Cardiac ventricle fibroblast (primary cell): ENCODE measurements at places on chromosomes 6 and 20. TPM values are rescaled to one million over a fixed set of nuclear protein-coding genes. Genes with fewer than 3 reads are reported as not detected.

Gene PLEKHG1
- 1.9 and 2.9 TPM in 2 replicates for total RNA-seq

Gene PRSS16
- total RNA-seq: not detected in 2 replicates

Gene ARMH2
- total RNA-seq: not detected in 2 replicates

Gene ID1
- 277 and 305 TPM in 2 replicates for total RNA-seq

Gene ARFGEF3
- 0.05 and 0.06 TPM in 2 replicates for total RNA-seq

Gene GRM1
- not detected in 2 replicates for total RNA-seq

Gene KHDC1
- 3.4 and 3.5 TPM in 2 replicates for total RNA-seq

Gene PRL
- not detected in 2 replicates for total RNA-seq

Gene COL21A1
- 30.8 and 51.1 TPM in 2 replicates for total RNA-seq

Gene RHAG
- total RNA-seq: not detected in 2 replicates

Gene LY6G6F
- not detected in 2 replicates for total RNA-seq

Gene KCNB1
- total RNA-seq: 0.73 and 0.94 TPM in 2 replicates

Gene IL22RA2
- total RNA-seq: not detected in 2 replicates

Gene EYA4
- 0.81 and 1.3 TPM in 2 replicates for total RNA-seq

Gene TGM6
- total RNA-seq: not detected in 2 replicates

Gene DDX39B
- 205 and 225 TPM in 2 replicates for total RNA-seq

Gene ENPP4
- total RNA-seq: 0.31 and 0.59 TPM in 2 replicates

Gene BPIFB1
- total RNA-seq: 0.50 TPM in 1 of 2 replicates, not detected in the other

Gene BCLAF1
- 63.8 and 84.1 TPM in 2 replicates for total RNA-seq

Gene COX4I2
- not detected in 2 replicates for total RNA-seq

Gene SLC22A16
- total RNA-seq: 0.39 and 0.62 TPM in 2 replicates

Gene SMOC2
- total RNA-seq: 1.5 and 2.9 TPM in 2 replicates

Gene RIPOR3
- 1.8 and 2.5 TPM in 2 replicates for total RNA-seq

Gene DPPA5
- total RNA-seq: not detected in 2 replicates

Gene EDN1
- total RNA-seq: 0.83 and 2.6 TPM in 2 replicates

Gene HRH3
- total RNA-seq: not detected in 2 replicates

Gene SEL1L2
- total RNA-seq: not detected in 2 replicates
